Aorta (tissue), 5 donors: ENCODE measurements at places on chromosomes 7 and 10. TPM values are rescaled to one million over a fixed set of nuclear protein-coding genes. Genes with fewer than 3 reads are reported as not detected.

GRCh38 chr7:50376056-50376820, 71.7 kb downstream of the IKZF1 start:
- H3K27me3 ChIP-seq = no peaks in the 10 kb centered on the region
- no peak for DNase-seq
- no peaks in the 10 kb centered on the region for H3K4me1 ChIP-seq
- H3K36me3 ChIP-seq = no peaks in the 10 kb centered on the region
- no peak overlapping the region for H3K4me3 ChIP-seq
- no peak overlapping the region for H3K27ac ChIP-seq

- DNase-seq = no peak
- H3K36me3 ChIP-seq = no peaks in the 10 kb centered on the region
- no peak overlapping the region for H3K27ac ChIP-seq
- no peak overlapping the region for H3K4me3 ChIP-seq
Measured at GRCh38 chr10:1328981-1329614, 272.9 kb downstream of the WDR37 start.

SLC26A5 gene
- total RNA-seq = 0.78 TPM

TACR2 gene
- not detected for total RNA-seq

PSD gene
- 0.16 TPM for total RNA-seq

DNA sequence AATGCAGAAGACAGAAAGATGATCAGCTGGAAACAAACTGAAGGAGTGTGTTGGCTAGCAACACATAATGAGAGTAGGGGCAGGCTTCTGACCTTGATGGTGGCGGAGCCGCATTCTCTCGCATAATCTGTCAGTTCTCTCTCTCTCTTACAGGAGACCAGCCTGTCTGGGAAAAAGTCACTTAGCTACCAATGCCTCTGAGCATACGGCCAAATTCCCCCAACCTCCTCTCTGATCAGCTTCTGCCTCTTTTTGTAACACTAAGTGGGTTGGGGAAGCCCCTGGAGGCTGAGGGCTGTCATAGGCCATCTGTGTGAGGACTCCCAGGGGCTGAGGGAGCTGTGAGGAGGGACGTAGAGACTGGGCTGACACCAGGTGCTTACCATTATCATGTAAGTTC, 104.6 kb downstream of the HIPK2 start:
- DNase-seq = no peak
- no peak overlapping the region for H3K4me3 ChIP-seq
- H3K27me3 ChIP-seq = no peaks in the 10 kb centered on the region
- H3K4me1 ChIP-seq = no peaks in the 10 kb centered on the region

DNA sequence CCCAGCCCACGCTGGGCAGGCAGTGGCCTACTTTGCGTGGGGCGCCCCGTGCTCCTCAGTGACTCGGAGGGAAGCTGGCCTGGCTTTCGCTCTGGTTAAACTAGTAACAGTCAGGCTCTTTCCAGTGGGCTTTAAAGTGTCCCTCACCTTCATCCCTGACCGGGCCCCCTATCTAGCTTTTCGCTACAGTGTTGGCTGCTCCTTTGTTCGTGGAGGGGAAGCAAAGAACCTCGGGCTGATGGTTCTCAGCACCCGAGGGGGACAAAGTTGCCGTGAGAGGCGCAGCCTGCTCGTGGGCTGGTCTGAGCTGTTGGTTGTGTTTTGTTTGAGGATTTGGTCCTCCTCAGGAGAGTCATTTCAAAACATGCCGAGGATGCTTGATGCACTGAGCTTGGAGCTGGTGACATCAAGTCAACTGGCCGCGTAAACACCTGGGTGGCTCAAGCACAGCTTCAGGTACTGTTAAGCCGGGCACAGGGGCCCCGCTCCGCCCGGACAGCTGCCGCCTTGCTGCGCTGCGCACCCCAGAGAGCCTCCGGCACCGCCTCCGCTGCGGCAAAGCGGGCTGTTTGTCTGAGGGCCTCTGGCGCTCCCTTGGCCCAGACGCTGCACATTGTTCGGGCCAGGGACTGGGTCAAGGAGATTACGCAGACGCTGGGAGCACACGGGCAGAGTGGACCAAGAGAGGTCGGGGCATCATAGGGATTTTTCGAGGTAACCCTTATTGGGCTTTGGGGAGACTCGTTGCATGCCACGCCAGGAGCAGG, 1.6 kb downstream of the DLX6 start:
- no peak for DNase-seq
- H3K4me3 ChIP-seq = no peak overlapping the region
- H3K4me1 ChIP-seq = no peaks in the 10 kb centered on the region
- no peak overlapping the region for H3K27ac ChIP-seq

VWDE gene
- total RNA-seq = 0.55 TPM

DNA sequence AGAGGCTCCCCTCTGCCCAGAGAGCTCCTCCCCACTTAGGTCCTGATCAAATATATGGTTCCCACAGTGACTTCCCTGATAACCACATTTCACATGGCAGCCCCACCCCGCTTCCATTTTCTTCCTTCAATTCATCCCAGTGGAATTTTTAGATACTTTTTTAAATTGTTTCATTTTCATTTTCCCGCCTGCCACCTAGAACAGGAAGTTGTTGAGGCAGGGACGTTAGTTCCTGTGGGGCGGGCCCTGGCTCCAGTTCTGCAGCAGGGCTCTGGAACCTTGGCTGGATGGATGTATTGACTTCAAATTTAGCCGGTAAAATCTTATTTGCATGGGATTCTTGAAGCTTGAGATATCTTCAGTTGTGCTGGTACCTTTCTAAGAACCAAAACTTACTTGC, 226.6 kb downstream of the PAXIP1 start:
- no peaks in the 10 kb centered on the region for H3K36me3 ChIP-seq
- H3K27me3 ChIP-seq = no peaks in the 10 kb centered on the region
- no peak overlapping the region for H3K4me3 ChIP-seq
- no peak for DNase-seq
- no peak overlapping the region for H3K27ac ChIP-seq

DNA sequence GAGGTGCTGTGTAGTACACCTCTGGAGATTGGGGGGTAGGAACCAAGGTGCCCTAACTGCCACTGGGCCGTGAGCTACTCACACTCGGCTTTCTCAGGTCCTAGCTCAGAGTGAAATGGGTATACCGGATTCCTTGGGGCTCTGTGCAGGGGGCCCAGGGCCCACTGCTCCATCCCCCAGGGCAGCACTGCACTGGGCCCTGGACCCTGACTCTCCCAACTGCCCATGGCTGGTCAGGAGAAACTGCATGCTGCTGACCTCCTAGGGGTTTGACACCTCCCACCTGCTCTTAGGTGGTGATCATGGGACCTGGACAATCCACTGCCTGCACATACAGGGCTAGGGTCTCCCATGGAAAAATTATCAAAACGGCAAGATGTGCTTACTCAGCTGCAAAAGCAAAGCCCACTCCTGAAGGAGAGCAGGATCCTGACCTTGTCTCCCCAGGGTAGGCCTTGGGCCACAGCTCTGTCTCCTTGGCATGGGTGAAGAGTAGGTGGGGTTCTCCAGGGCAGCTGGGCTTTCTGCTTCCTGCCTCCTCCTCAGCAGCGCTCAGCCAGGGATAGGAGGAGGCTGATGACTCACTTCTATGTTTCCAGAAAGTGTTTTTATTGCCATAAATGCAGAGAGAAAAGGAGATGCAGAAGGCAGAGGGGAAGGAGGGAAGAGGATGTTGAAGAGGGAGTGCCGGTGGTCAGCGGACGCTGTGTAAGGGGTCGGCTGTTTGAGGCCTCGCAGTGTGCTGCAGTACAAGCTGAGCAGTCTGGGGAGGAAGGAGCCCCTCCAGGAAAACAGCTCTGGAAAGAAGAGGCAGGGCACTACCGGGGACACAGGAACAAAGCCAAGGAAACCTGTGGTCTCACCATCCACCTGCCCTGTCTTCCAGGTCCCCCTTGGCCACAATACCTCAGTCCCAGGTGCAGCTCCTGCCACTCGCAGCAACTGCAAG, 107.8 kb downstream of the ARHGAP22 start:
- H3K4me3 ChIP-seq = no peak overlapping the region
- no peak for DNase-seq
- H3K4me1 ChIP-seq = no peaks in the 10 kb centered on the region
- H3K36me3 ChIP-seq = no peaks in the 10 kb centered on the region
- H3K27me3 ChIP-seq = no peaks in the 10 kb centered on the region

GRCh38 chr7:69624435-69625230, 26.4 kb downstream of the AUTS2 start:
- H3K27ac ChIP-seq = no peak overlapping the region
- no peaks in the 10 kb centered on the region for H3K27me3 ChIP-seq
- no peaks in the 10 kb centered on the region for H3K36me3 ChIP-seq
- H3K4me1 ChIP-seq = no peaks in the 10 kb centered on the region
